GM12892 (cell line): ENCODE measurements at places on chromosomes 1 and 21.

DNA sequence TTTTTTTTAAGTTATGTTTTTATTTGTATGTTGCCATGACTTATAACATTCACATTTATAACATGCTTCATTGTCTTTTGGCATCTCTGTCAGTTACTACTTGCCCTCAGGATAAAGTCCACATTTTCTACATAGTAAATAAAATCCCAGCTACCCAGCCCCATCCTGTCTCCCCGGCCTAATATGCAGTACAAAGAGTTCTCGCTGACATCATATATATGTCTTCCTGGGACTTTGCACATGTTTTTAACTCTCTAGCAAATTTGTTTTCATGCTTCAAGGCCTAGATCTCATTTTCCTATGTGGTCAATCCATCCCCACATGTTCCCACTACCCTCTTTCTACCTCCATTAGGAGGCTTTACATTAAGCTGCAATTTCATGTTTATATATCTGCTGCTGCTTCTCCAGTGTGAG is 33.0 kb upstream of the IVNS1ABP start:
- DNase-seq: no peak

- no peak for DNase-seq
These were observed 44.8 kb downstream of the CLIC6 start for GRCh38 chr21:34713621-34714020.

- DNase-seq: no peak
These were observed 96.5 kb downstream of the DTL start for GRCh38 chr1:212132025-212132424.

GRCh38 chr1:208917281-208917680 is 666.2 kb upstream of the CAMK1G start:
- no peak for DNase-seq

- no peak for DNase-seq
These were observed at the start of gene POU3F1 for GRCh38 chr1:38046333-38046883. Gene POU3F1 (minus strand): TSS chr1:38046793. CDS start chr1:38046743, 50 bp downstream.

DNA sequence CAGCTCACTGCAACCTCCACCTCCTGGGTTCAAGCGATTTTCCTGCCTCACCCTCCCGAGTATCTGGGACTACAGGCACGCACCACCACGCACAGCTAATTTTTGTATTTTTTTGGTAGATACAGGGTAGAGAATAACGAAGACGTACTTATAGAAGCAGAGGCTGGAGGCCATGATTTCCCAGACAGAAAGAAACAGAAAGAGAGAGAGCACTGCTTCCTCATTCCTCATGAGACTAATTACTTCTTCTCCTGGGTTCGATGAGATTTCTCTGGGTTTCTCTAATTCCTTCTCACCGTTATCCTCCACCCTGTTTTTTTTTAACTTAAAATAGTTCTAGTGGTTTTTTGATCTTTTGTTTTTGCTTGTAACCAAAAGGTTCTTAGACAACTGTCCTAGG is 23.4 kb upstream of the PTP4A2 start:
- no peak for DNase-seq

- DNase-seq: no peak
These were observed 39.6 kb upstream of the RXRG start for GRCh38 chr1:165484532-165484931.
